Lung (tissue), 17 donors: ENCODE measurements at places on chromosomes 7 and 10. TPM values are rescaled to one million over a fixed set of nuclear protein-coding genes. Genes with fewer than 3 reads are reported as not detected.
A peak's percentile ranks its signal among the peaks of the same experiment; 100 is the strongest.

TMEM140 gene
- polyA plus RNA-seq = 17.4 TPM

ABCF2 gene
- polyA plus RNA-seq = 15.4 TPM

- no peak overlapping the region for H3K27ac ChIP-seq
- DNase-seq = peak; percentile 57
- no peaks in the 10 kb centered on the region for H3K27me3 ChIP-seq
- no peaks in the 10 kb centered on the region for H3K4me1 ChIP-seq
- peaks cover 36% of the 10 kb centered on the region for H3K36me3 ChIP-seq
Observed at GRCh38 chr7:5339955-5340354, 57.2 kb downstream of the SLC29A4 start.

DNA sequence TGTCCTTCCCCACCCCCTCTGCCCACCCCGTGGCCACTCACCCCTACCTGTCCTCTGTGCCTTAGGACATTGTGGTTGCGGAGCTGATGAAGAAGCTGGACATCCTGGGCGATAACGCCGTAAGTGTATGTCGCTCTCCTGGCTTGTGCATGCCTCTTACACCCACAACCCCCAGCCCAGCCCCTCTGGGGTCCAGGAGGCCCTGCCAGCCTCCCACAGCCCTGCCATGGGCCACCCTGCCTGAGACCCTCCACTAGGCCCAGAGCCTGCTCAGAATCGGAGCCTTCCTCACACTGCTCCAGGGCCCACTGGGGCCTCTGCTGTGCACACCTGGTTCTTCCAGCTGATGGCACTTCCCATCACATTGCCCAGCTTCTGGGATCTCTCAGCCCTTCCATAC, 36.8 kb upstream of the DPYSL4 start:
- H3K36me3 ChIP-seq = no peaks in the 10 kb centered on the region
- no peaks in the 10 kb centered on the region for H3K27me3 ChIP-seq
- no peak overlapping the region for H3K27ac ChIP-seq
- H3K4me3 ChIP-seq = no peak overlapping the region
- no peaks in the 10 kb centered on the region for H3K4me1 ChIP-seq
- DNase-seq = no peak

DNA sequence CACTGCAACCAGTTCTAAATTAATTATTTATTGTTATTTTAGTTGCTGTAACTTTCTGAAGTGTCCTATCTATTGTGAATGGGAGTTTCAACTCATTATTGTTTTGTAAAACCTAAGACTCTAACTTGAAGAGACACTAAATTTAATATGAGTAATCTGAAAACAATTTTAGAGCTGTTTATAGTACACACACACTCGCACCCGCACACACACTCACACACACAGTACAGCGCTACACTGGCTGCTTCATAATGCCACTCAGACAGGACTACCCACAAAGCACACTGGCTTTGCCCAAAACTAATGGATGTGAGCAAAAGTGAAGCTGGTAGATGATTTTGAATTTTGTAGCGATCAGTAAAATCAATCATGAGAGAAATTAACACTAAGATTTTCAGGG, 238.9 kb upstream of the ETV1 start:
- H3K4me1 ChIP-seq = no peaks in the 10 kb centered on the region
- no peak overlapping the region for H3K27ac ChIP-seq
- H3K36me3 ChIP-seq = no peaks in the 10 kb centered on the region
- no peak overlapping the region for H3K4me3 ChIP-seq
- no peak for DNase-seq

- no peak overlapping the region for H3K4me3 ChIP-seq
- H3K4me1 ChIP-seq = no peaks in the 10 kb centered on the region
- DNase-seq = peak; percentile 52
- H3K36me3 ChIP-seq = no peaks in the 10 kb centered on the region
- no peaks in the 10 kb centered on the region for H3K27me3 ChIP-seq
- no peak overlapping the region for H3K27ac ChIP-seq
Observed at GRCh38 chr7:152522571-152523067, 86.8 kb upstream of the KMT2C start.

DNA sequence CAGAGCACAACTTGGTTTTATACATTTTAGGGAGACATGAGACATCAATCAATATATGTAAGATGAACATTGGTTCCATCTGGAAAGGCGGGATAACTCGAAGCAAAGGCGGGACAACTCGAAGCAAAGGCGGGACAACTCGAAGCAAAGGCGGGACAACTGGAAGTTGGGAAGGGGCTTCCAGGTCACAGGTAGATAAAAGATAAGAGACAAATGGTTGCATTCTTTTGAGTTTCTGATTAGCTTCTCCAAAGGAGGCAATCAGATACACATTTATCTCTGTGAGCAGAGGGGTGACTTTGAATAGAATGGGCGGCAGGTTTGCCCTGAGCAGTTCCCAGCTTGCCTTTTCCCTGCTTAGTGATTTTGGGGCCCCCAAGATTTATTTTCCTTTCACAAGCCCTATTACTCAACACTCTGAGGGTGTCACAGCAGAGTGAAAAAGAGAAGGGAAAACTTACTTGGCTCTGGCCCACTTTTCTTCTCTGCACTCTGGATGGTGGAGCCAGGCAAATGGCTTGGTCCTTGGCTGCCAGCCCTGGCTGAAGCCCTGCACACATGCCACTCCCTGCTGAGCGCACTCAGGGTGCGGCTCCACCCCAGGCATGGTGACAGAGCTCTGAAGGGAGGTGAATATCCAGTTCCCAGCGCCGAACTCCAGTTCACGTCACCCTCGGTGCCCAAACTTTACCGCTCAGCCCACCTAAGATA, 46.7 kb downstream of the PARD3 start:
- no peaks in the 10 kb centered on the region for H3K36me3 ChIP-seq
- H3K27ac ChIP-seq = no peak overlapping the region
- H3K4me1 ChIP-seq = peaks cover 22% of the 10 kb centered on the region

- peaks cover 9% of the 10 kb centered on the region for H3K4me1 ChIP-seq
- no peaks in the 10 kb centered on the region for H3K36me3 ChIP-seq
- H3K27me3 ChIP-seq = no peaks in the 10 kb centered on the region
- no peak overlapping the region for H3K4me3 ChIP-seq
Observed at GRCh38 chr7:12764458-12764891, 77.0 kb downstream of the ARL4A start.

GRCh38 chr7:47715631-47716068, 133.7 kb upstream of the TNS3 start:
- H3K4me3 ChIP-seq = no peak overlapping the region
- no peak overlapping the region for H3K27ac ChIP-seq
- H3K27me3 ChIP-seq = no peaks in the 10 kb centered on the region
